ENCODE measurements at places on chromosomes 7 and 10. TPM values are rescaled to one million over a fixed set of nuclear protein-coding genes. Genes with fewer than 3 reads are reported as not detected.

GNAT3 gene
- total RNA-seq, result not detected

LSM8 gene
- 35.8 TPM for total RNA-seq

SP4 gene
- 2.6 TPM for total RNA-seq

TMEM60 gene
- total RNA-seq, result 20.1 TPM

INPP5F gene
- total RNA-seq, result 12.7 TPM

INHBA gene
- 121 TPM for total RNA-seq

SLC16A9 gene
- total RNA-seq, result 7.8 TPM

WASHC2A gene
- total RNA-seq, result 20.0 TPM

GSTO2 gene
- total RNA-seq, result 50.1 TPM

CRHR2 gene
- total RNA-seq, result not detected

ERVW-1 gene
- total RNA-seq, result not detected

SPAG6 gene
- total RNA-seq, result not detected

OPALIN gene
- total RNA-seq, result not detected

GARS1 gene
- total RNA-seq, result 233 TPM

FOXP2 gene
- total RNA-seq, result not detected

PGAM2 gene
- total RNA-seq, result not detected

PKD1L1 gene
- not detected for total RNA-seq
